GF-D8 (cell line): ENCODE measurements at places on chromosomes 4 and X.

DNA sequence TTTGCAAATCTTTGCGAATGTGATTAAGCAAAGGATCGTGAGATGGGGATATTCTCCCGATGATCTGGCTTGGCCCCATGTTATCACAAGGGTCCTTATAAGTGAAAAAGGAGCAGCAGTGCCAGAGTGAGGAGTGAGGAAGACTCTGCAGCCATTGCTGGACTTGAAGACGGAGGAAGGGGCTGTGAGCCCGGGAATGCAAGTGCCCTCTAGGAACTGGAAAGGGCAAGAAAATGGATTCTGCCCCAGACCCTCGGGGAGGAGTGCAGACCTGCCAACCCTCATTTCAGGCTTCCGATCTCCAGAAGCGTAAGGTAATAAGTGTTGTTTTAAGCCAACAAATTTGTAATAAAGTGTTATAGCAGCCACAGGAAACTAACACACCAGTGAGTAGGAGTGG lies 76.3 kb downstream of the EVC start:
- DNase-seq = no peak

DNA sequence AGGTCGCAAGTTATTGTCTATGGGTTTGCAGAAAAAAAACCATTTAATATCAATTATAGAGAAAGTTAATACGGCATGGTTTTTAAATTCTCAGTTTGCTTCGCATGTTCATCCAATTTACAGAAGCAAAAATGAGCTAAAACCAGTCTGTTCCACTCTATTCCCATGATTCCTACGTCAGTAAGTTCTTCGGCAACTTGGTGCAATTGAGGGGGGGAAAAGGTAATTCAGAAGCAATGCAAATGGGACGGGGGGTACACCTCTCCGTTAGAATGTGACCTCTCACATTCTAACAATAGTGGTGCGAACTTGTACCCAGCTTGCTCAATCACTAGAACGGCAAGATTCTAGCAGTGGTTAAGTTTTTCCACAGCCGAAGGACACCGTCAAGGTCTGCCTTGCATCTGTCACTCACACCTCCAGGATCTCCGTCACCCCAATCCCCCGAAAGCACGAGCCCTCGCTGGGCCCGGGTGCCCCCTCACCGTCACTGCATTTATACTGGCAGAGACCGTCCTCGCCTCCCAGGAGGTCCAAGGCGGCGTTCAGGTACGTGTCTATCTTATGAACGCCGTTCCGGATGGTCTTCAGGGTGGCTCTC lies 653 bp downstream of the PLA2G12A start:
- DNase-seq = no peak

DNA sequence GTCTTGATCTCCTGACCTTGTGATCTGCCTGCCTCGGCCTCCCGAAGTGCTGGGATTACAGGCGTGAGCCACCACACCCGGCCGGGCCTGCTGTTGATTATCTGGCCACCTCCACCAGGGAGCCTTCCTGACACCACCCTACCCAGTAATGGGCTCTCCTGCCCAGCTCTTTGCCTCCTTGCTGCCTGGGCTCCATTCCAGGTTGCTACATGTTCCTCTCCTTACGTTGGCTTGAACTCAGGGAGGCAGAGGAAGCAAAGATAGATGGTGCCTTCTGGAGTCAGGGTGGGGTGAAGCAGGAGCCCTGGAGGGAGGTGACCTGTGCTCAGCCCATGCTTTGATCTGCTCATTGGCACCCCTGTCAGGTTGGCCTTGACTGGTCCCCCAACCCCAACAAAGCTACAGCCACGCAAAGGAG lies 26.3 kb downstream of the FLNA start:
- DNase-seq = no peak

DNA sequence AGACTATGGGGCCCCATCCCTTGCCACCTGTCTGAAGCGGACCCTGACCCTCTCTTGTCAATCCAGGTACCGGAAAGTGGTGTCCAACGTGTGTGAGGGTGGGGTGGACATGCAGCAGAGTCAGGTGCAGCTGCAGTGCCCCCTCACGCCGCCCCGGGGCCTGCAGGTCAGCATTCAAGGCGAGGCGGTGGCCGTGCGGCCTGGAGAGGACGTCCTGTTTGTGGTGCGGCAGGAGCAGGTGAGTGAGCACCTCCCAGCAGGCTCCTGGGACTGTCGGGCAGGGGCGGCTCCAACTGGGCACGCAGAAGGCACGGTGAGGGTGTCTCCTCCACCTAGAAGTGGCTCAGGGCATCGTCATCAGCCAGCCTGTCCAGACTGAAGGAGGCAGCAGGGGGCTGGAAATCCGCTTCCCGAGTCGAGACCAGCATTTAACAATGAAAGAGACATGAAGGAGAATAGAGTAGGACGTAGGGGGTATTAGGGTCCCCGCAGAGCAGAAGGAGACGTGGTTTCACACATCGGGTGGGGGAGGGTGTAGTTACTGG lies 221.6 kb downstream of the AFAP1 start:
- DNase-seq = no peak

- no peak for DNase-seq
Observed at GRCh38 chr4:137611998-137612700, 79.9 kb upstream of the PCDH18 start.

DNA sequence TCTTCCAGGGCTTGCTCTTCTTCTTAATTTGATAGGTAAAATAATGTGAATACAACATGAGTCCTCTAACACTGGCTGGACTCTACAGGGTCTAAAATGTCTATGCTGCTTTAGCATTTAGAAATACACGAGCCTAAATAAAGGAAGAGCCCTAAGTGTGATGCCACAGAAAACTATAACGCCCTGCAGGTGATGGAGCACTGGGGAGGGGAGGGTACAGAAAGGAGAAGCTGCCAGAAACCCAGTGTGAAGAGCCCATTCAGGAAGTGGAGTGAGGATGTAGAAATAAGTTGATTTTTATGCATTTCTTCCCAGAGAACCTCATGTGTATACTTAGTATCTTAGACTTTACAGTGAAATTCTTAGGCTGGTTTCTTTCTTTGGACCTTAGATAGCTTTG lies 83.4 kb downstream of the TNIP2 start:
- DNase-seq = peak; percentile 47

GRCh38 chr4:177671387-177671786 lies 229.2 kb upstream of the AGA start:
- no peak for DNase-seq

DNA sequence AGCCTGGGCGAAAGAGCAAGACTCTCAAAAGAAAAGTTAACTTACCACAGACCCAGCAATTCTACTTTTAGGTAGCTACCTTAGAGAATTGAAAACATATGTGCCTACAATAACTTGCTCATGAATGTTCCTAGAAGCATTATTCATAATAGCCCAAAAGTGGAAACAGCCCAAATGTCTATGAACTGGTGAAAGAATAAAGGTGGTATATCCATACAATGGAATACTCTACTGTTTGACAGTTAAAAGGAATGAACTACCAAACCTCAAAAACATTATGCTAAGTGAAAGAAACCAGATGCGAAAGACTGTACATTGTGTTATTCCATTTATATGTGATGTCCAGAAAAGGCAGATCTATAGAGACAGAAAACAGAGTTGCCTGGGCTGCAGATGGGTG lies 131.4 kb downstream of the UCHL1 start:
- no peak for DNase-seq

DNA sequence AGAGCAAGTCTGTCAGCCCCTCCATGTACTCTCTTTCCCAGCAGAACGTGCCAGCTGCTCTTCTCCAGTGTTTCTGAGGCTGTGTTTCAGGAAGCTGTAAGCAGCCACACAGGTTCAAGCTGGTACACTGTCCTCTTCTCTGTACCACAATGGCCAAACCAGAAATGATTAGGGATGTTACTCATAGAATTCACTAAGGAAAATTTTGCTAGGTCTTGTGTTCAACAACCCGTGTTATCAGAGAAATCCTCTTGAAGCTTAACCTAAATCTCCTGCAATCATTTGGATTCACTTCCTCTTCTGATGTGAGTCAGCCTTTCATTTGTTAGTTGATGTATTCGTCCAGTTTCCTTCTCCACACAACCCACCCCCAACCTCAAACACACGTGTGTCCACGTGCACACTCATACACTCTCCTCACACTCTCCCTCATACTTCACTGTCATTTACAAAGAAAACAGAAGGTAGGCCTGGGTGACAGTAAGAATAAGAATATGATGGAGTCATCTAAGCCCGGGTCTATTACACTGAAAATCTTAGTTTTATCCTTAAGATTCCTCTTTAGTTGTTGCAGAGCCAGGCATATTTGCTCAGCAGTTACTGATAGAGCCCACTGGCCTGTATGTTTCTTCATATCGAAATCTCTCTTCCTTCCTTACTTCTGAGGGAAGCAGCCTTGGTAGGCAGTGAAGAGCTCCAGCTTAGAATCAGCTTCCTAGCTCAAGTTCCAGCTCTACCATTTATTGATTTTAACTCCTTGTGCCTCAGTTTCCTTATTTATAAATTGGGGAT lies 63.4 kb downstream of the DCUN1D4 start:
- DNase-seq = peak; percentile 85

- DNase-seq = no peak
Observed at GRCh38 chr4:108068442-108068841, 78.8 kb downstream of the HADH start.

- DNase-seq = no peak
Observed at GRCh38 chr4:144289667-144290428, 149.3 kb upstream of the GYPA start.

DNA sequence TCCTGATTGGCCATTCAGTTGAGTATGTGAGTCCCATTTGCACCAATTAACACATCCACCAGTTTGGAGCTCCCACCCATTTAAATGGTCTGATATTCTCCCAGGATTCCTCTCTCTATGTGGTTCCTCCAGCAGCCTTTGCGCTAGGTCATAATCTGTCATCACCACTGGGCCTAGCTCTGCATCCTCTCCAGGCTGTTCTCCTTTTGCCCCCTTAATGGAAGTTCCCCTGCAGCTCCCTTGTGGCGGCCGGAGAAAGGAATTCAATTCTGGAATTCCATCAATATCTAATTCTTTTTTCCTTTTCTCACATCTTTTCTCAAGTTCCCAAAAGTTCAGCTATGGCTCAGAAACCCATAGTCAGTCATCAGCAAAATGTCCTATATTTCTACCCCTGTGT lies 2184.4 kb upstream of the AGA start:
- DNase-seq = no peak

DNA sequence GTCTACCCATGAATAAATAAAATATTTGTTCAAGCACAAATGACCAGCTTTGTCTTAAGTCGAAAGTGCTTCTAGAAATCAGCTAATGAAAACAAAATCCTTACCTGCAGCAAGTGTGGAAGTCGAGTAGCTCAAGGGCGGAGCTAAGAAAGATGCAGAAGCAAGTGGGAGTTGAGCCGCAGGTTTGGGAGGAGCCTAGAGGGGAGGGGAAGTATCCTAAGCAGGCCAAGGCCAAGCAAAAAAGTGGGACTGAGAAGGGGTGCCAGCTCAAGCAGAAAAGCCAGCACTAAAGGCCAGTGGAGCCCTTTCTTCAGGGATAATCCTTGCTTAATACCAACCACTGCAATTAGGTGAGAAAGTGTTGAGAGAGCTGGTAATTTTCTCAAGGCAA lies 60.8 kb downstream of the DLG3 start:
- no peak for DNase-seq

- DNase-seq = no peak
Observed at GRCh38 chr4:163331629-163332376, 593 bp downstream of the NPY1R start.

DNA sequence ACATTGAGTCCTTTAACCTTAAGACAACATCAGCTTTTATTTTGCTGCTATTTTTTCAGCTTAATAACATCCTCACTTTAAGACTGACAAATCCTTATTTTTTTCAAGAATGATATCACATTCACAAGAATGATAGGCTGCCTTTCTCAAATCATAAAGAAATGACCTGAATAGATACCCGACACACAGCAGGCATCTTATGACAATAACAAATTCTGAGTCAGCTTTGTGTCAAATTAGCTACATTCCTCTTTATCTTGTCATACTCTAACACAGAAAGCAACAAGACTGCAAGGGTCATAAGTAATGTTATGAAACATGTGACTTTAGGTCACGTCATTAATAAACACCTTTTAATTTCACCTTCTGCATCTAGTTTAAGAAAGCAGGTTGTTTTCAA lies 2387.6 kb downstream of the PCDH7 start:
- no peak for DNase-seq

DNA sequence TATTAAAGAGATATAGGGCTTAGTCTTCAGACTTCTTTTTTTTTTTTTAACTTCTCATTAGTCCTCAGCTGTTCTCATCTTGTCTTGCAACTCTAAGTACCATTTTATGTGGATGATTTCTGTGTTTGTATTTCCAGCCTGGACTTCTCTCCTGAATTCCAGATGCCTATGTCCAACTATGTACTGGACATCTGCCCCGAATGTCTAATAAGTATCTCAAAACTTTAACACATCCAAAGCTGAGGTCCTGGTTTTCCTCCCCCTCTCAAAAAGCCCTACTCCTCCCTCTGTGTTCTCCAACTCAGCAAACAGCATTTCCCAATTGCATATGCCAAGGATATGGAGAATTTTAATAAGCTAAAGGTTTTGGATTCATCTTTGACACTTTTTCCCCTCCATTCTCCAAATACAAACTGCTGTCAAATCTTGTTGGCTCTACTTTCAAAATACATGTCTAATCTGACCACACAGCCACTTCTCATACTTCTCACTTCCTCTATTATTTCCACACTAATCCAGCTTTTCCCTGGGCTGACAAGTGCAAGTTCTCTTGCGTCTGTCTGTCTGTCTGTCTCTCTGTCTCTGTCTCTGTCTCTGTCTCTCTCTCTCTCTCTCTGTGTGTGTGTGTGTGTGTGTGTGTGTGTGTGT lies 79.8 kb downstream of the CLCN5 start:
- peak; percentile 1 for DNase-seq

GRCh38 chr4:96227515-96227914 lies 387.6 kb downstream of the PDHA2 start:
- no peak for DNase-seq

DNA sequence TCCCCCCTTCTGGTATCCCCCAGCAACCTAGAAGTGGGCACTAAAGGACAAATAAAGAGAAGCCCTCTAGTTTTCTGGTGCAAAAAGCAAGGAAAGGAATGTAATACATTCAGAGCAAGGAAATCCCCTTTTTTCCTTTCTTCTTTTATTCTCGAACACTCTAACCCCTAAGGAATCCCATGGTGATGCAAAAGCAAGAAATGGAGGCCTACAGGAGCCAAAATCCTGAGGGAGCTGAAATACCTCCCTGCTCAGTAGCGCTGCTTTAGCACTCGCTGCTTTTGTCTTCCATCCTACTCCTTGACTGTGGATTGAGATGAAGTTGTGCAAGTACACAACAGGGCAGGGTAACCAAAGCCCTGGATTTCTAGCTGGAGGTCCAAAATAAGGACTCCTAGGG lies 251.0 kb downstream of the PRDM5 start:
- no peak for DNase-seq

DNA sequence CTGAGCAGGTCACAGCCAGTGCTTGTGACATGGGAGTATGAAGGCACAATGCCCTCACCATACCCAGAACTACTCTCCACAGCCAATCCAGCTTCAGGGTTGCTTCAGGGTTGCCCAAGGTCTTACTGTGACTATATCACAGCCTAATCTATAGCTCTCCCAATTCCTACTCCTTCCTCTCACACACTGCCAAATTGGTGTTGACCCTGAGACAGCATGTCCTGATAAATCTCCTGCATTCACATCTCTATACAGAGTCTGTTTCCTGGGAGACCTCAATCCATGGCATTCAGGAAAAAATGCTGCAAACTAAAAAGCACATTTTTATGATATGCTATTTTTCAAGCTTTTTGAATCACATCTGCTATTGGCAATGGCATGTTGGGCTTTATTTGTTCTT lies 456.7 kb downstream of the GRID2 start:
- no peak for DNase-seq

- no peak for DNase-seq
Observed at GRCh38 chr4:154984616-154985015, 203.5 kb downstream of the RBM46 start.

- DNase-seq = no peak
Observed at GRCh38 chr4:14025891-14026290, 398.4 kb upstream of the BOD1L1 start.
